Tibial artery (tissue), 4 donors: ENCODE measurements at places on chromosomes 16 and 17.

- DNase-seq = no peak
Measured at GRCh38 chr17:48261297-48261880, 153.8 kb downstream of the SNX11 start.

DNA sequence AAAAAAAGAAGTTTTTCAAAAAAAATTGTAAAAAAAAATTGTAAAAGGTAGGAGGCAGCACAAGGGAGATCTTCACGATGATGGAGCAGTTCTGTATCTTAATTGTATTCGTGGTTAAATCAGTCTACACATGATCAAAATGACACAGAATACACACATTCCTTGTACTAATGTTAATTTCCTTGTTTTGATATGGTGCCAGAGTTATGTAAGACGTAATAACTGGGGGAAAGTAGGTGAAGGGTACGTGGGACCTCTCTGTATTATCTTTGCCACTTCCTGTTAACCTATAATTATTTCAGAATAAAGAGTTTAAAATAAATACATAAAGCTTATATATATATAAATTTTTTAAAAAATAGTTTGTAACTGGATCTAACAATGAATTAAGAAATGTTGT lies 36.8 kb downstream of the HELZ start:
- no peak for DNase-seq

- DNase-seq = no peak
Measured at GRCh38 chr17:29390851-29391631, 878 bp downstream of the TAOK1 start.

GRCh38 chr17:20242271-20242670 lies 225.1 kb downstream of the LGALS9B start:
- no peak for DNase-seq

- DNase-seq = no peak
Measured at GRCh38 chr16:85144026-85144915, 32.0 kb upstream of the CIBAR2 start.

- no peak for DNase-seq
Measured at GRCh38 chr16:17233318-17234002, 237.3 kb downstream of the XYLT1 start.

- DNase-seq = no peak
Measured at GRCh38 chr16:80327740-80328139, 213.1 kb upstream of the DYNLRB2 start.

- no peak for DNase-seq
Measured at GRCh38 chr16:68346892-68347480, 36.2 kb downstream of the PRMT7 start.

DNA sequence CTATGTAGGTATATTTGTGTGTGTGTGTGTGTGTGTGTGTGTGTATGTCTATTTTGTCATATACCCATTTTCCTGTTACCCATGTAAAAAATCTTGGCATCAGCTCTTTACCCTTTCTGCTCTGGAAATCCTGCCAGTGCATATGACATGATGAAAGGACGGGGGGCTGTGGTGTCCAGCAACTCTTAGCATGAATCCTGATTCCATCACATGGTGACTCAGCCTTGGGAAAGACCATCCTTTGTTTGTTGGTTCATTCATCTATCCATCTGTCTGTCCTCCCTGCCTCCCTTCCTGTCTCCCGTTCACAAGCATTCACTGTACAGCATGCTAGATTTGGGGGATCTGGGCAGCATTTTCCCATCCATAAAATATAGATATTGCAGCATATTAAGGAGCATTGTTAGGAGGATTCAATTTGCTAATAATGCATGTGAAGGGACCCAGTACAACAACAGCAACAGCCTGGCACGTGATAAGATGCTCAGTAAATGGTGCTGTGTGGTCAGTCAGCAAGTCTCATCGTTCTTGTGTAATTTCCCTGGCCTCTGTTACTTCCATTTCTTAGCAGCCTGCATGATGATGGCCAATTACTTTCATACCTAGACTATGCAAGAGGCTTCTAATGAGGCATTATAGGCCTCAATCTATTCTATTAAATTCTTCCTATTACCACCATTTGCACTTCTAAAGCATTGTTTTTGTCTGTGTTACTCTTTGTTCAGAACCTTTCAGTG lies 191.0 kb downstream of the PRKCA start:
- no peak for DNase-seq

DNA sequence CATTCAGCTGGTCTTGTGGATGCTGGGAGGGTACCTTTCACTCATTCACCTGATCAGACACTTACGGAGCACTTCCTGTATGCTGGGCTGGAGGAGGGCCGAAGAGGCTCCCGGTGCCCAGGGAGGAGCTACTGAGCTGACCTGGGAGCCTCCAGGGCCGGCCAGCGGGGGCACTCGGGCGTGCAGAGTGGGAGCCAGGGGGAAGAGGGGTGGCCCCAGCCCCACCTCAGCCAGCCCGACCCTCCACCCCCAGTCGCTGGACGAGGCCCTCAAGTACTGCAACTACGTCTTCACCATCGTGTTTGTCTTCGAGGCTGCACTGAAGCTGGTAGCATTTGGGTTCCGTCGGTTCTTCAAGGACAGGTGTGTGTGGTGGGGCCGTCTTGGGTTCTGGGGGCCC lies 10.3 kb downstream of the TPSG1 start:
- DNase-seq = no peak

- no peak for DNase-seq
Measured at GRCh38 chr17:44548376-44549230, 8.7 kb upstream of the FZD2 start.

GRCh38 chr17:37137906-37138514 lies 189.3 kb downstream of the AATF start:
- DNase-seq = no peak

DNA sequence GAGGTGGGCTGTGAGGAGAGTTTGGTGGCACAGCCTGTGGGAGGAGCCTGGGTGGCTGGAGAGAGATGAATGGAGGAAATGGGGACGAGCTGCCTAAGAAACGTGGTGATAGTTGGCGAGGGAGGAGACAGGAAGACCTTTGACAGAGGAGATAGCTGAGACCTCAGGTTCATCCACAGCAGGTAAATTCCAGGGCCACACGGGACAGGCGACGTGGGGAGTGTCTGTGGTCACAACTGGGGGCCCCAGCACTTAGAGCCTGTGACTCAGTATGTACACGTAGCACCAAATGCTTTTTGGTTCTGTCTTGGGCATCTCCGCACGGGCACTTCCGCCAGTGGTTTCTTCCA lies 7.7 kb downstream of the MINK1 start:
- DNase-seq = no peak

GRCh38 chr17:6474906-6475305 lies 30.7 kb downstream of the PIMREG start:
- no peak for DNase-seq

DNA sequence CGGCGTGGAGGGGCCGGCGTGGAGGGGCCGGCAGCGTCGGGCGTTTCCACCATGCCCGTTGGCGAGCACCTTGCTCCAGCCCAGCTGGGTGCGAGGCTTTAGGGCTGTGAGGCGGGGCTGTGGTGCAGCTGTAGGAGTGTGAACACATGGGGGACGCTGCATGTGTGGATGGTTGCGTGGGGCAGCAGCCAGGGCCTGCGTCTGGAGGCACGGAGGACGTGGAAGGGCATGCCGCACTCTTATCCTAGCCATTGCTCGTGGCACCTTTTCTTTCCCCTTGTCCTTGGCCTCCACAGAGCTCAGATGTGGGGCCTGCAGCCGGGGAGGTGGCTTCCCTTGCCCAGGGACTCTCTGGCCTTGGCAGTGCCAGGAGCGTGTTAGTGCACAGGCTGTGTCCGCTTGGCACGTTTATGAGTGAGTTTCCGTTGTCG lies 47.8 kb downstream of the PDPK1 start:
- DNase-seq = no peak

DNA sequence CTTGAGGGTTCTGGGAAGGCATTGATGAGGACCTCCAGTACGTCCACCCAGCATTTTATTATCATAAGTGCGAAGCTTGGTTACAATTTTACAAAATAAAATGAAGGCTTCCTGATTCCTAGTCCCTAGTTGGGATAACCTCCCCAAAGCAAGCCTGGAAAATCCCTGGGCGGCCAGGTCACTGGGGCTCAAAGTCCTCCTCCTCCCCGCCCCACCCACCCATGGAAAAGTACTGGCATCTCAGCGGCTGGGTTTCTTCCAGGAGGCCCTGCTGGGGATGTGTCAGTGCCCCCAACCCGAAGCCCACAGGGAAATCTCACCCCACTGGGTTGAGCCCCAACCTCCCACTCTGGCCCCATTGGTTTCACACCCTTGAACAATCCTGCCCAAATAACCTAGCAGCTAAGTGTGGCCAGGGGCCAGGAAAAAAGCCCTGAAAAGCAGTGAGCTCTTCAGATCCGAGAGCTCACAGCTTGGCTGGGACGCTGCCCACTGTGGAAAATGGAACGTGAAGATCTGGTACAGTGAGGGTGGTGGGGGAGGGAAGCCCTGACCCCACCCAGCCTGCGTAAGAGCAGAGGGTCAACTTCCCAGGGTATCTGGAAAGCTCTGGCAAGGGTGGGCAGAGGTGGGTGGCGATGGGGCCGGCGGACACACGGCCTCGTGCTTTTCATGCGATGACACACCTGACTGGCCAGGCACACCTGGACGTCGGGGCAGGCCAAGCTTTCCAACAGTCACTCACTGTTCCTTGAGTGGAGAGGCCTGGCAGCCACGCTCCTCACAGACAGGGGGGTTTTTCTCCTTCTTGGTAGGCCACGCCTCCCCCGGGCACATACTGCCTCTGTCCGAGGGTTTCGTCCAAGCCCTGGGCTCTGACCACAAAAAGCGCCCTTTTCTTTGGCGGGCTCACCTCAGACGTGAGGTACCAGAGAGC lies 324.5 kb downstream of the SOX9 start:
- DNase-seq = no peak

GRCh38 chr16:48450367-48450766 lies 65.2 kb upstream of the SIAH1 start:
- no peak for DNase-seq

GRCh38 chr17:751269-752001 lies 629 bp downstream of the GEMIN4 start:
- DNase-seq = peak; percentile 36

- DNase-seq = no peak
Measured at GRCh38 chr17:48102798-48103715, 1.8 kb upstream of the CBX1 start.

DNA sequence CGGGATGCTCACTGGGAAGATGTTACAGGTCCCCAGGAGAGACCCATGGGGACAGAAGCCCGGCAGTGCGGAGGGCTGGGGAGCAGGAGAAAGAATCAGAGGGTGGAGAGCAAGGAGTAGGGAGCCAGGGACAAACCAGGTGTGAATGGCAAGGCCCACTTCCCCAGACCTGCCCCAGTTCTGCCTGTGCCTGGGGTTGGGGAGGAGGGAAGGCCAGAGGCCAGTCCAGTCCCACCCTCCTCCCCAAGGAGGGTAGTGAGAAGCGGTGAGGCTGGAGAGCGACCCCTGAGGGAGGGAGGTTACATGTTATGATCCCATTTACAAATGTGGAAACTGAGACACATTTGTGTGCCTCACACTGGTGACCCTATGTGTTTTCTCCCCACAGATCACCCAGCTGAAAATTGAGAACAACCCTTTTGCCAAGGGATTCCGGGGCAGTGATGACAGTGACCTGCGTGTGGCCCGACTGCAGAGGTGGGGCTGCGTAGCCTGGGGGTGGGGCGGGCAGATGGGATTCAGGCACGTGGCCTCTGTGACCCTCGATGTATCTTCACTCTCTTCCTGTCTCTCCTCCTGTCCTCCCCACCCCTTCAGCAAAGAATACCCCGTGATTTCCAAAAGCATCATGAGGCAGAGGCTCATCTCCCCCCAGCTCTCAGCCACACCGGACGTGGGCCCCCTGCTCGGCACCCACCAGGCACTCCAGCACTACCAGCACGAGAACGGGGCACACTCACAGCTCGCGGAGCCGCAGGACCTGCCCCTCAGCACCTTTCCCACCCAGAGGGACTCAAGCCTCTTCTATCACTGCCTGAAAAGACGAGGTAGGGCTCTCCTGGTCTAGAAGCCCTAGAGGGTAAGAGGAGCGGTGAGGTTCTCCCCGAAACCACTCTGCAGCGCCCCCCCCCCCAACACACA lies 27.5 kb downstream of the TBX4 start:
- no peak for DNase-seq

DNA sequence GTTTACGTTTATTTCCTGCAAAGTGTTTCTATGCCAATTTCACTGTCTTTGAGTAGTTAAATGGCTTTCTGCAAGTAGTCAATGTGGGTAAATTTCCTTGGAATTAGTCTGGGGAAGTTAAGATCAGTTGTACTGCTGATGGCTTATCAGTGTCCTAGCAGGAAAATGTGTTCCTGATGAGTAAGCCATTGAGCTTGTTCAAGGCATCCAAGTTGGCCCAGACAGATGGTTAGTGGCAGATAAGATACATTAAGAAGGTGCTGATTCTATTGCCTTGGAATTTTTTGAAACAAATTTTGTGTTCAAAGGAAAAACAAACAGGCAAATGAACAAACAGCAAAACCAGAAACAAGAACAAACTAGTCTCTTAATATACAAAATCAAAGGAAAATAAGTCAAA lies 258.4 kb downstream of the MAP2K6 start:
- no peak for DNase-seq

DNA sequence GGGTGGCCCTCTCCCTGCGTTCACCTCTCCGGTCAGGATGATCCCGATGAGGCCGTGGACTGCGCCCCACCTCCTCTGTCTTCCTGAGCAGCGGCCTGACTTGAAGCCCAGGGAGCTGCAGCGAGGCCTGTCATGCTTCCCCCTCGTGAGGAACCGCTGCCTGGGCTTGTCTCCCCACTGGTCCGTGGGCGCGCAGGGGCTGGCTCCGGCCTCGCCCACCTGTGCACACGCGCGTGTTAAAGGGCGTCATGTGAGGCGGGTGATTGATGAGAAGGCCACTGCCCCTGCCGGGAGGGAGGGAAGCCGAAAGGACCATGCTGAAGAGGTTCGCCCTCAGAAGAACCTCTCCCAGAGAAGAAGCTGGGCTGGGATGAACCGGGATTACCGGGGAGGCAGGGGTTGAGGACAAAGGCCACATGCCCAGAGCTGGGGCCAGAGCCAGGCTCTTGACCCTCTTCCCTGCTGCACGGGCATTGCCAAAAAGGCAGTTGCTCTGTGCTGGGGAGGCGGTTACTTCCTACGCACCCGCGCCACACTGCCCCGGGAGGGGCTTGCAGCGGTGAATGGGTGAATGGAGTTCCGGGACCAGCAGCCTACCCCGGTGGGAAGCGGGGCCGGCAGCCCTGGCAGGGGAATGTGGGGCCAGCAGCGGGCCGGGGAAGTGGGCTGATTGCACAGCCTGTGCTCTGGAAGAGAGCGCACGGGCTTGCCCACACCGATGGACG lies 85.9 kb upstream of the GSE1 start:
- DNase-seq = no peak

GRCh38 chr16:83351846-83352245 lies 455.9 kb upstream of the HSBP1 start:
- no peak for DNase-seq

DNA sequence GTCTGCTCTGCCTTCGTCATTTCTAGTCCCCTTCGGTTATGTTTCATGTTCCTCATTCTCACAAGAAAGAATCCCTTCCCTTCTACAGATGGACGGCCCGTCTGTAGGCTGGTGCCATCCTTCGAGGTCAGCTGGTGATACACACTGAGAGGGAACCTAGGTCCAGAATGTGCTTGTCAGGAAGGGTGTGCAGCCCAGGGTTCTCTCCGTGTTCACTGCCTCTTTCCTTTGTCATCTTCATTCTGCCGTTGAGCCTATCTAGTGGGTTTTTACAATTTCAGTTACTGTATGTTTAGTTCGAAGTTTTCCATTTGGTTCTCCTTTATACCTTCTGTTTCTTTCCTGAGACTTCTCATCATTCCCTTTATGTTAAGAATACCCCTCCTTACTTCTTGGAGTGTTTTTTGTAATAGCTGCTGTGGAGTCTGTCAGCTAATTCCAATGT lies 18.9 kb downstream of the KIAA0513 start:
- DNase-seq = no peak
